Activated T-cell treated with anti-CD3 and anti-CD28 coated beads, Interleukin-2, amount 50 U/mL, for 72 hours (primary cell): ENCODE measurements at places on chromosomes 7 and 10.

GRCh38 chr10:74586088-74586585 is 240.3 kb upstream of the KAT6B start:
- peak; percentile 60 for DNase-seq

- no peak for DNase-seq
These were observed 51.1 kb downstream of the KCTD7 start for GRCh38 chr7:66679633-66680244.

DNA sequence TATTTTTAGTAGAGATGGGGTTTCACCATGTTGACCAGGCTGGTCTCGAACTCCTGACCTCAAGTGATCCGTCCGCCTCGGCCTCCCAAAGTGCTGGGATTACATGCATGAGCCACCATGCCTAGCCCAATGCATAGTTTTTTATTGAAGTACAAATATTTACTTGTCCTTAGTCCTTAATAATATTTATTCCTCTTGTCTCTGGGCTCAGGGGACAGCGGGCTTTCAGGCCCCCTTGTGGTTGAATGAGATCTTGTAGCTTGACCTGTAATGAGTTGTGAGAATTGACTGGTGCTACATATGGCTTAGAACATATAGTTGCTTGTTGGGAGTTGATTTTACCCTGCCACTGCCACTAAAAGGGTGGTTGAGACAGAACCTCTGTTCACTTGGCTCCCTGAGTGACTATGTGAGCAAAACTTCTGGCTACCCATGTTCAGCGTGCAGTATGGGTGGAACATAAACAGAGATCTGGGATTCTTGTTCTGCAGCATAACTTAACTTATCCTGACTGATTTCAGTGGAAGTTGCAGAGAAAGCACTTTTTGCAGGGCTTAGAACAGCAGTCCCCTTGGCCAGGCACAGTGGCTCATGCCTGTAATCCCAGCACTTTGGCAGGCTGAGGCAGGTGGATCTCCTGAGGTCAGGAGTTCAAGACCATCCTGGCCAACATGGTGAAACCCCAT is 14.9 kb downstream of the CCL26 start:
- no peak for DNase-seq

DNA sequence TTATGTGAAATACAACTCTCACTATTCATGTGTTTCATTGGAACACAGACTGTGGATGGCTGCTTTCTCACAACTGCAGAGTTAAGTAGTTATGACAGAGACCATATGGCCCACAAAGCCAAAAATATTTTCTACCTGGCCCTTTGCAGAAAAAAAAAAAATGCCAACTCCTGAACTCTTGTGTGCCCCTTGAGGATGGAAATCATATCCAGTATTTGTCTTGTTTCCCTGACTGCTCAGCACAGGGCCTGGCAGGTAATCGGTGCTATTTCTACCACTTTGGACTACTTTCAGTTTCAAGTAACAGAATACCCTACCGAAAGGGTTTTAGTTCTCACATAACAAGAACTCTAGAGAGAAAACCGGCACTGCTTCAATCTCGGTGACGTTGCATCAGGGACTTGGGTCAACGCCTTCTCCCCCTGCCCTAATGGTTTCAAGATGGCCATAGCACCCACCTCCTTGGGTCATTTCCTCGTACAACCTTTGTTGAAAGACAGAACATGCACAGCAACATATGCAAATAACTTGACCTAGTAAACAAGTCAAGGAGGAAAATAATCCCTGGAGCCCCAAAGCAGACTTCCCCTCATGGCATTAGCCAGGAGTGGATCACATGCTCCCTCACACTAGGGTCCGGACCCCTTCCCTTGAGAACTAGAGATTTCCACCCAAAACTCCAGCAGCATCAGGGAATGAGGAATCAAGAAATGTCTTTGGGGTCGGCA is 11.8 kb upstream of the GPNMB start:
- DNase-seq = no peak

DNA sequence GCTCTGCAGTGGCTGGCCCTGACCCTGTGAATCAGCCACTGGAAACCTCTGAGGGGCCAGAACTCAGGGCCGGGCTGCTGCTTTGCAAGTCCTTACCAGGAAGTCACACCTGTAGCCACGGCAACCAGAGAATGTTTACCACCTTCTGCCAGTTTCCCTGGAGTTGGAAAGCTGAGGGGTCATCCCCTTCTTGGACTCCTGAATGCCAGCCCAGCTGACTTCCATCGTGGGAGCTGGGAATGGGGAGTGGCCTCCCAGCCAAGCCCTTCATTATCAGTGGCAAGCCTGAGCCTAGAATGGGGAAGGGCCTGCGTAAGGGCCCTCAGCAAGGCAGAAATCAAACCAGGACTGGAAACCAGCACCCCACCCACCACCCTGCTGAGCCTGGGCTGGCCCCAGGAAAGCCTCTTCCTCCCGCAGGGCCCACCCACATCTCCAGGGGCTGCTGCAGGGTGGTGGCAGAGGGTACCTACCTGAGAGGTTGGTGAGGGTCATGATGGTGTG is 6.5 kb upstream of the CRHR2 start:
- no peak for DNase-seq

DNA sequence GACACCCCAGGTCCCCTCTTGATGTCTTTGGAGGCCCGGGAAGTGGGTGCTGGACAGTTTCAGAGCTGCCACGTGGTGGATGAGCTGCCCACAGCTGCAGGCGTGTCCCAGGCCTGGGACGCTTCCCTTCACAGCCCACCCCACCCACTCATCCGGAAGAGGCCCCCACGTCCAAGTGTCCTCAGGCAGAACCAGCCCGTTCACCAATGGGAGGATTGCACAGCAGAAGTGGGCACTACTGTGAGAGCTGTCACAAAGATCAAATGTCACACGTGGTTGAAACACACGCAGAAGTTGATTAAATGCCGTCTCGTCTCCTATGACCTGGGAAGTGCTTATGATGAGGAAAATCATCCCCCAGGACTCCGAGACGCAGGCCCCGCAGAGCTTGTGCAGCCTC is 52.9 kb downstream of the STK32C start:
- no peak for DNase-seq

DNA sequence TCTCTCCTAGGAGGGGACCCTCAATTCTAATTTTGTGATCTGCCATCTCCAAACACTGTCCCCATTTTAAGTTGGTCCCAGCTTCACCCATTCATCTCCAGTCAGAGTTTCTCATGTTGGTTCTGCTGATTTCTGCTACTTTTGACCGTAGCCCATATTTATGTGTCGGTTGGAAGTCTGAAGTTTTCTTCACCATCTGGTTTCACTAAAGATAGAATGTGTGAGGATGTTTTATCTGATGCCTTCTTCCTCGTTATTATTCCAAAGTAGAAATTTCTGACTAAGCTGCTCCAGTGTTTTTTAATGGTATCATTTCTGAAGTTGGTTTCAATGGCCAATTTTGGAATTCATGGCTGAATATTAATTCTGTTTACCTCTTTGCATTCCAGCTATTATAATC is 21.3 kb upstream of the IFIT2 start:
- no peak for DNase-seq

GRCh38 chr10:103736763-103737162 is 118.6 kb downstream of the SH3PXD2A start:
- DNase-seq = no peak

DNA sequence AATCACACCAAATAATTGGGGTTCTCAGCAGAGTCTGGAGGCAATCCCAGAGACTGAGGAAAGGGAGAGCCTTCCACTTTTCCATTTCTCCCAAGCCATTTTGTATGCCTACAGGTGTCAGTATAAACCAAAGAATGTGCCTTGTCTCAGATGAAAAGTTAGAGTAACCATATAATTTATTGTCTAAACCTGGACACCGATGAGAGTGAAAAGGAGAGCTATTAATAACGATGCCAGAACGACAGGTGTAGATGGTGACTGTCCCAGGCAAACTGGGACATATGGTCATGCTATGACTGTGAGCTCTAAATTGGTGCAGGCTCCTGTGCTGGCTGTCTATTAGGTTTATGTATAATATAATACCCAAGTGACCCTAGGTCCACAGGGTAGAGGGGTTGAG is 219.6 kb downstream of the ARHGAP12 start:
- DNase-seq = no peak

DNA sequence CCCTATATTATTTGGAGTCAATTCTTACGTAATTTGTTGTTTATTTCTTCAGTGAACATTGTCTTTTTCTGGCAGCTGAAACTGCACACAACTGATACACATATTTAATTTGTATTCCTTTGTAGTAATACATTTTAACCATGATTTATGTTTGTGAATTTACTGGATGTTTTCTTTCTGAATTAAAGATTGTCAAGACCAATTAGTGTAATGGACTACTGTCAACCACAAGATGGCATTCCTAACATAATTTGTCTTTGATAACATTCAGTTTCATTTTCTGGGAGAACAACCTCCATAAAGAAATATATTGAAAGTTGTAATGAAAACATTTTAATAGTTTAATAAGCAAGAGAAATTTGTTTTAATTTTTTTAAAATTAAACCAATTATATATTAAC is 10.1 kb downstream of the THNSL1 start:
- DNase-seq = no peak

- DNase-seq = no peak
These were observed 550.6 kb upstream of the SEMA3D start for GRCh38 chr7:85737426-85737825.

- no peak for DNase-seq
These were observed 100.1 kb upstream of the BET1 start for GRCh38 chr7:94104301-94104700.
